ENCODE measurements at places on chromosomes 3 and 15.

- DNase-seq = no peak
These were observed 1.8 kb upstream of the CCR9 start for GRCh38 chr3:45884368-45885201.

- no peak for DNase-seq
These were observed 12.5 kb upstream of the CAMKV start for GRCh38 chr3:49882166-49882565.

- no peak for DNase-seq
These were observed 8.4 kb upstream of the PPP1R2 start for GRCh38 chr3:195551381-195551978.

GRCh38 chr3:13217736-13218540, 144.7 kb upstream of the IQSEC1 start:
- DNase-seq = no peak

- no peak for DNase-seq
These were observed 82.4 kb downstream of the P3H2 start for GRCh38 chr3:190038050-190038933.

- DNase-seq = no peak
These were observed 350.5 kb upstream of the ICE2 start for GRCh38 chr15:60829416-60829815.

- no peak for DNase-seq
These were observed 16.7 kb downstream of the TFG start for GRCh38 chr3:100725935-100726513.

DNA sequence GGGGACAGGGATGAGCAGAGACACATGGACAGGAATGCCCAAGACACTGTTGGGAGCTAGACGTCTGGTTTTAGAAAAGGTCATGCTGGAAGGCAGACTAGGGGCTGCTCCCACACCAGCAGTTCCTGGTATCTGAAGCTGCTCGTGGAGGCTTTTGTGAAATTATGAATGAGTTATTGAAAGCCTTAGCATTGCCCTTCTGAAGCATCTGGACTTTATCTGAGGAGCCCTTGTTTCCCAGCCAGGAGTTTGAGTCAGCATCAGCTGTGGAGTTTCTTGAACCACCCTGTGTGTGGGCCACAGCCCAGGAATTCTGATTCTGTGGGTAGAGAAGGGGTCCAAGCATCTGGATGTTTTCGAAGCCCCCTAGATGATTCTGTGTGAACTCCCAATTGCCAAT, 258.7 kb downstream of the SLCO3A1 start:
- DNase-seq = no peak

DNA sequence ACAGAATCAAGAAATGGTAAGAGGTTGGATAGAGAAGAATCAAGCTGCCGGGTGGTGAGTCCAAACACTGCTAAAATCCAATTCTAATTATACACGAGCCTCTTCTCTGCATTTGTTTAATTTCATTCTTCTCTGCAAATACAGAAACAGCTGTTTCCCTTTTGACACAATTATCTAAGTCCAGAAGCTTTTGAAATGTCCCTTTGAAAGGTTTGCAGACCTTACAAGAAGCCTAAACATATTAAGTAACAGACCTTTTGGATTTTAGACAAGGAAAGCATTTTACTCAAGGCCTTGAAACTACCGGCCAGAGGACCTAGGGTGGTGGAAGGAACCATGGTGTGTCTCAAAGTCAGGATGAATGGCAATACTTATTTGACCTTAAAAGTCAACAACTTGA, 403.8 kb upstream of the ADAMTS9 start:
- no peak for DNase-seq

DNA sequence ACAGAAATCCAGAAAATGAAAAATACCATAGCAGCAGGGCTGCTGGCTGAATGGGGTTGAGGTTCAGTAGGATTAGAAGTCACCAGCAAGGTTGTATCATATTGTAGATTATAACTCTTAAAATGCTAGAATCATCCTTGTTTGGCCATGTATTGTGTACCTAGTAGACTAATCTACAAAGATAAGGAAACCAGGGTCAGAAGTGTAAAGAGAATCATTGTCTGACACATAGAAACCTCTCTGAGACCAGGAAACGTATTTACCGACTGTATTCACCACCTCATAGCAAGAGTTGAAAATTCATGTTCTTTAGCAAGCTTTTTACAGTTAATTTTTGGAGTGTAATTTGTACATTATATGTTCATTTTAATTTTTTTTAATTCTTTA, 168.8 kb downstream of the ECT2 start:
- no peak for DNase-seq

DNA sequence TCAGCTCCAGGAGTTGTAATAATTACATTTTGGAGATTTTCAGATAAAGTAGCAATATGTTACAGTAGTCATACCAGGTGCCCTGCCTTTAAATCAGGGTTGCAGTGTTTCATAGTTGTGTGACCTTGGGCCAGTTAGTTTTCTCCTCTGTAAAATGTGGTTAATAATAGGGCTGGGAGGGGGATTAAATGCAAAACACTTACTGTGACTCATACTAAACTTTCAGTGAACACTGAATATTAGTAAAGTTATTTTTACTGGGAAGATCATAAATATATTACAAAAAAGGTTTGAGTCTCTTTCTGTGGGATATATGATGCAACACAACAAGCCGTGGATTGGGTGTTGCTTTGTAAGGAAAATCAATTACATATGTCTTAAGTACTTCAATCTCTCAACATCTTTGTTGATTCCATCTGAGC, 1.1 kb upstream of the EBLN2 start:
- DNase-seq = no peak

- no peak for DNase-seq
These were observed 406.3 kb downstream of the MAGI1 start for GRCh38 chr3:65632414-65632813.

DNA sequence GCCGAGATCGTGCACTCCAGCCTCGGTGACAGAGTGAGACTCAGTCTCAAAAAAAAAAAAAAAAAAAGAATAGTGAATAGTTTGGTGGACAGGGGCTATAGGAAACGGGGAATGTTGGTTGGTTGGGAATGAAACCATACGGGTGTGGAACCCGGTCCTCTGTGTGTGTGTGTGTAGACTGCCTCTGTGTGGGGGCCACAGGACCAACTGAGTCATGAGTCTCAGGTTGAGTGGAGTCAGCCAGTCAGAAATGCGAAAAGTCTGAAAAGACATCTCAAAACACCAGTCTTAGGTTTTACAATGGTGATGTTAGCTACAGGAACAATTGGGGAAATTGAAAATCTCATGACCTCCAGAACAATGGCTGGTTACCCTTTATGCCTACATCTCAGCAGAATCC, 44.5 kb downstream of the ZDHHC19 start:
- no peak for DNase-seq

DNA sequence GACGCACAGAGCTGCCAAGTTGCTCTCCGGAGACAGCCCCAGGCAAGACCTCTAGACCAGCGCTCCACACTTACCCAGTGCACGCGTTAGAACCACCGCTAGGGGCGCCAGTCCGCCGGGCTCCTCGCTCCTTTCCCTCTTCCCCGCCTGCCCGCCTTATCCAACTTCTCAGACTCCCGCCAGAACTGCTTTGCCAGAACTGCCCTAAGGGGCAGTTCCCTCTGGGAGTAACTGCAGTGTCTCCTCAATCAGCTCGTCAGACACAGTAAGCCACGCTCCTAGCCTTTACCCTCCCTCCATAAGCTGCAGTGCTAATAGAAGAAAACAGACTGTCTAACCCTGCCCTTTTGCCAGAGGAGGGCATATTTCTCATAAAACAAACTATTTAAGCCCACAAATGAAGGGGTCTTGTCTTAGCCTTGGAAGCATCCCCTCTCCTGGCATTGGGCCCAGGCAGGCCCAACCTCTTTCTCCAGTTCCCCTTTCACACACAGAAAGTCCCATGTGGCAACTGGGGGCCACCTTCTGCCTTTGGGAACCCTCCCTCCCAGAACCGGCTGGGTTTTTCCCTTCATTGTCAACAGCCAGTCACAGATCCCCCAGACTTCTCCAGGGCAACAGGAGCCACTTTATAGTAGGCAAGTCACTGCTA, 3.7 kb downstream of the BMF start:
- DNase-seq = peak; percentile 53

DNA sequence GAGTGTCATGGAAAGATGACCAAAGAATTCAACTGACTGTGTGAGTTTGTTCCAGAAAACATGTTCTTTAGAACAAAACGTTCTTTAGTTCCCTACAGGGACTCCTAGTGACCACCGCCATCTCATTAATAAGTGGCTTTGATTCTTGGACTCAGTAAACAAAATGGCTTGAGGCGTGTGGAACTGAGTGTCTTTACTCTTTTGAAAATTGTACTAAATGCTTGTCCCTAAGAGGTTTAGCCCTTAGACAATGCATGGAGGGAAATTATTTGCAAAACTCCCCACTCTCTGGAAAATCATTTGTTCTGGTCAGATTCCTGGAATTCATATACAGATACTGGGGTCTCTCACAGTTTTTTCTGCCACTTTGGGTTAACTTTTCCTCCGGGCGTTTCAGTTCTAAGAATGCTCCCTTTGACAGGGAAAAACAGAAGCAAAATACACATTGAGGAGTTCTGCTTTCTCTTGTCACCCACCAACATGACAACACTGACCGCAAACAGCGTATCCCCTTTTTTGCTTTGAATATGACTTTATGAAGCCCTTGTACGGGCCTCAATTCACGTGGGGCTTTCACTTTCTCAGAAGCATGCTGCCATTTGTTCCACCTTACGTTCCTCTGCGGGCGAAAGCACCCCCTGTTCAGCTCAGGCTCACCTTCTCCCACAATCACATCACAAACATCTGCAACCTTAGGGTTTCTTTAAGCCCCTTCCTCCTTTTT, 15.3 kb upstream of the NRROS start:
- DNase-seq = no peak

DNA sequence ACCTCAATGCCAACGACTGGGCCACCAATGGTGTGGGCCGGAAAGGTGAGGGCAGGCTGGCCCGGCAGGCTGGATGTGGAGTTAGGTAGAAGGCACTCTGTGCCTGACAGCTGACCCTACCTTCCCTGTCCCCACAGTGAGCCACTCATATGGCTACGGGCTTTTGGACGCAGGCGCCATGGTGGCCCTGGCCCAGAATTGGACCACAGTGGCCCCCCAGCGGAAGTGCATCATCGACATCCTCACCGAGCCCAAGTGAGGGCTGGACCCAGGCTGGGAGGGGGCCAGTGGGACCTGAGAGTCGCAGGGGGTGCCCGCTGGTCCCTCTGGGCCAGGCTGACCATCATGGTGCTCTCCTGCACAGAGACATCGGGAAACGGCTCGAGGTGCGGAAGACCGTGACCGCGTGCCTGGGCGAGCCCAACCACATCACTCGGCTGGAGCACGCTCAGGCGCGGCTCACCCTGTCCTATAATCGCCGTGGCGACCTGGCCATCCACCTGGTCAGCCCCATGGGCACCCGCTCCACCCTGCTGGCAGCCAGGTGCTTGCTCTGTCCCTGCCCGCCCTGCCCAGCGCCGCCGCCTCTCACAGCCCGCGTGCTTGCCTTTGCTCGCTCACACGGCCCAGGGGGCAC, 4.5 kb upstream of the FES start:
- no peak for DNase-seq

- no peak for DNase-seq
These were observed 163.5 kb downstream of the ABHD5 start for GRCh38 chr3:43854283-43854682.

- no peak for DNase-seq
These were observed 16.8 kb upstream of the APEH start for GRCh38 chr3:49657208-49657915.

DNA sequence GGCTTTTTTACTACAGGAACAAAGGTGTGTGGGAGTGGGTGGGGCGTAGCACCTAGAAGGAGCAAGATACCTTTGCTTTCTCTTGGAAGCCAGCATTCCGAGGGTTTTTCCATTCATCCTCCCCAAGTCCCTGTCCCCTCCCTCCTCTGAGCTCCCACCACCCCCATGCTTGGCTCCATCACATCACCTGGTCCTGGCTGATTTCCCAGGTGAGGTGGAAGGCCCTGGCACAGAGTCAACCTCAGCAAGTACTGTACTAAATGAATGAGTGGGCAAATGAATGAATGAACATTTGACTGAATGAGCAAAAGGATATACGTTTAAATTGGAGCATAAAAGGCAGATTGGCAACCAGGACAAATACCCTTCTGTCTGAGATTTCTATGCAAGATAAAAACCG, 45.4 kb downstream of the DZIP1L start:
- DNase-seq = no peak

GRCh38 chr3:165103616-165104015, 25.3 kb upstream of the SI start:
- no peak for DNase-seq
